SK-MEL-5 (cell line): ENCODE measurements at places on chromosomes 16 and 17. TPM values are rescaled to one million over a fixed set of nuclear protein-coding genes. Genes with fewer than 3 reads are reported as not detected.

- DNase-seq: no peak
Observed at GRCh38 chr17:82232876-82233785, 4.3 kb downstream of the SLC16A3 start.

- no peak for DNase-seq
Observed at GRCh38 chr17:32298298-32298697, 32.7 kb downstream of the RHBDL3 start.

GRCh38 chr17:40171750-40172149, 5.5 kb upstream of the RAPGEFL1 start:
- DNase-seq: no peak

DNA sequence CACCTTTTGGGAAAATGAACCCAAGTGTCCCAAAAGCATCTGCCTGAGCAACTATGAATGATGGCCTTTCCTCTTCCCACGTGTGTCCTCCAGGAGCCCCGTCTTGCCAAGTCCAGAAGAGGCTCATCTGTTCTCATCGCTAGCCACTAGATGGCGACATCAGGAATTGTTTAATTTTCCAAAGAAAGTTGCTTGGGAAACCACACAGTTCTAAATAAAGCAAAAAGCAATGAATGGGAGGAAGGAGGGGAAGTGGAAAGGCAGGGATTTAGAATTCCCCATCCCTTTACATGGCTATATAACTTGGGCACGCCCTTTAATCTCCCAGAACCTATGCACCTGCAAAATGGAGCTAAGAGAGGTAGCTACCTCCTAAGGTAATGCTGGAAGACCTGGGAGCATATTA, 9.0 kb upstream of the CDH5 start:
- DNase-seq: peak; percentile 83

DNA sequence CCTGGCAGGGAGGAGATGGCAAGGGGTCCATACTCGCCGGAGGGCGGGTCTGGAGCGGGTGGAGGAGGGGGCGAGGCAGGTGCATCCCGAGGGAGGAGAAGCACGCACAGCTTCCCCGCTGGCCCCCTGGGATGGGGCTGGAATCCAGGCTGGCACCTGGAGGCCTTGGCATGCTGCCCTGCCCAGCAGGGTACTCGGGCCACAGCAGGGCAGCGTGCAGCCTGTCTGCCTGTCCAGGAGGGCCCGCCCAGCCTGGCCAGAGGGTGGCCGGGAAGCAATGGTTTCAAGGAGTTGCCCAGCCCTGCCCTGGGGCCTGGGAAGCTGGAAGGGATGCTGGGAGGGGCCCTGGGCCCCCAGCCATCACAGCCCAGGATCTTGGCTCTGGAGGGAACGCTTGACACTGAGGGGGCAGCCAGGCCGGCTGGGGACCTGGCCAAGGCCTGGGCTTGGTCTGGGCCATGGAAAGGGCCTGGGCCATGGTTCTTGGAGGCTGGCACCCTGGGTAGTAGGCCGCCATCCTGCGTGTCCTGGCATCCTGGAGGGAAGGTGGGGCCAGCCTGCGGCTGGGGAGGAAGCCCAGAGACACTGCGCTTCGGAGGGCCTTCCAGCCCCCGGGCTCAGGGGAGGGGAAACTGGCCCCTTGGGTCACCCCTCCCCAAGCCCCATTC, 1.1 kb downstream of the GLIS2 start:
- no peak for DNase-seq

DNA sequence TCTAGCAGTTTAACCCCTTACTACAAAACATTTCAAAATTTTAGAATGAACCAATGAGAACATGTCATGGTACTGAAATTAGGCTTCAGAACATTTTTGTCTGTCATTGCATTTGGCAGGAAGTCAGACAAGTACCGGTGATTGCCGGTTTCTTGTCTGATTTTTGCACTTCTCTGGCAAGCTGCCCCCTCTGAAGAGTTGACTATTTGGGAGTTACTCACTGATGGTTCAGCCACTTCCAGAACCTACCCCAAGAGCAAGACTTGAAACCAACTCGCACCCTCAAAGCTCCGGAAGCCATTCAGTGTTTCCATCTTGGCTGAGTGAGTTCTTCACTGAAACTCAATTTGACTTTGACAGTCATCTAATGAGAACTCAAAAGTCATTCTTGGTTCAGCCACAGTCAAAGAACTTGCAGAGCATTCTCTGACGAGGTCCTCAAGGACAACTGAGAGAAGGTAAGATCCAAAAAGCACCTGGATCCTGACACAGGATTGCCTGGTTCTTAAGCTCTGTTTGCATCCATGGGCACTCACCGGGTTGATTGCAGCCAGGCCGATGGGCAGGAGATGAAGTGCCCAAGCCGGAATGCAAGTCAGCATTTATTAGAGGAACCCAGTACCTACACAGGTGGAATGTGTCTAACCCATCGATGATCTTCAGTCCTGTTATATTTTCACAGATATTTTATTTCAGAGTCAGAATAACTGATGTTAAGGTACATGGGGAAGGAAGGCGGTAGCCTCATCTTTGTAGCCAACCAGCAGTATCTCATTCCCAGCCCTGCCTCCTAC, 93.6 kb downstream of the USP22 start:
- no peak for DNase-seq

GRCh38 chr17:37225465-37225864, 150.3 kb upstream of the C17orf78 start:
- no peak for DNase-seq

- no peak for DNase-seq
Observed at GRCh38 chr17:77484111-77484510, 343.3 kb downstream of the SEC14L1 start.

- no peak for DNase-seq
Observed at GRCh38 chr16:74563828-74564263, 43.1 kb downstream of the GLG1 start.

DNA sequence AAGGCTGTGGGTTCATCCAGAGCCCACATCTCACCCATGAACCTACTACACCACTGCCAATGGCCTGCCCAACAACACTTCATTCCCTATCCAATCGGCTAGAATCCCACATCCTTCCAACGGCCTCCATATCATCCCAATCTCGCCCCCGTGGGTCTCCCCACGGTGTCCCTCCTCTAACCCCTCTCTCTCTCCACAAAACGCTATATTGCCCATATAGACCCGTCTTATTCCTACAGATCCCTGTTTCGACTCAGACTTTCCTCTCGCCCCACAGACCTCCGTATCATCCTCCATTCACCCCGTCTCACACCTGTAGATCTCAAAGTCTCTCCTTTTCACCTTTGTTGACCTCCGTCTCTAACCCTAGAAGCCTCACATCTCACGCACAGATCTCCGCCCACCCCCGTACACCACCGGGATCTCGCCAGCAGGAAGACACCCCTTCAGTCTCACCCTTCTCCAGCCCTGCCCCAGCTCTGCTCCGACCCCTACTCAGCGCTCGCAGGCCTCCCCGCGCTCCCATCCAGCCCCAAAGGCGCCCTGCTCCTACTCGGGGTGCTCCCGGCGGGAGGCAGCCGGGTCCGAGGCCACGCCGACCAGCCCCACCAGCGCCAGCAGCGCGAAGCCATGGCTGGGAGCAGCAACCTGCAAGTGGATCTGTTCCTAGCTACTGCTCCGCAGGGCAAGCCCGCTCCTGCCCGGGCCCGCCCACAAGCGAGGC, at the start of gene FDXR:
TSS of gene FDXR (minus strand) at position 682 of the 724 bp plus-strand sequence. CDS start at position 632, 50 bp downstream.
- DNase-seq: no peak

- DNase-seq: peak; percentile 24
Observed at GRCh38 chr16:11258553-11259492, 2.8 kb upstream of the SOCS1 start.

DNA sequence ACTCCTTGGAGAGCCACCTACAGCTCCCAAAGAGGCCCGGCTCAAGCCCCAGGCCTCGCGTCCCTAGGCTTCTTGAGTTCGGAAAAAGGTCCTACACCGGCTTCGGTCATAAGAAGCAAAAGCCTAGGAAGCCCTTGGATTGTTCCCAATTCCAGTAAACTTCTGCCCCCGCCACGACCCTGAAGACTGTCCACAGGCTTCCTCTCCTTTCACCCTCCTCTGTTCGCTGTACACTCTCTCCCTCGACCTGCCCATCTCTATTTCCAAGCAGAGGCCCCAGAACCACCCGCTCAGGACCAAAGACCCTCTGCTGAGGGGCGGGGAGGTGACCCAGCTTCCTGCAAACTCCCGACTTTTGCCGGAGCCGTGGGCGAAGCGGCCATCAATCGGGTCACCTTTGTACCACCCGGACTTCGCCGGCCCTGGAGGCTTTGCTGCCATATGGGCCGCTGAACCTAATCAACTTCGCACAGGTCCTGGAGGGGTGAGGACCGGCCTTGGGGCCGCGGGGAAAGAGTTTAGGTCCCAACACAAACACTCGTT, 2.7 kb downstream of the HOXB2 start:
- no peak for DNase-seq

DNA sequence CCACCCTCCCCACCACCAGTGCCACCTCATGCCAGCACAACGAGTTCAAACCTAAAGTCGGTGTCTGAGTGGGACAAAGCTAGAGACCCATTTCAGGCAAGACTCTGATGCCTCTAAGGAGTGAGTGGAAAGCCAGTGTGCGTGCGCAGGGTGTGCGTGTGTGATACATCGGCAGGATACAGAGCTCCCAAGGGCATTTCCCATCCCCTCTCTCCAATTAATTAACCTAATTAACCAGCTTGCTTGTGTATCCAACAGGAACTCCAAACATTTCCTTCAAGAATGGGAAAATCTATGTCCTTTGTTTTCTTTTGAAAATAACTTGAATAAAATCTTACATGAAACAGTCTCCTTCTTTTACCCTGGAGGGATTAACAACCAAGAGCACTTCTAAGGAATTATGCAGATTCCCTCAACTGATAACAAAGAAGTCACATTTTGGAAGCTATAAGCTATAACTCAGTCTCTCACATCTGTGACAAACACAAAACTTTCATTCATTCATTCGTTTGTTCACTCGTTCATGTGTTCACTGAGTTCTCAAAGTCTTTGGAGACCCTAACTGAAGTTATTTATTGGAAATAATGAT, 9.9 kb downstream of the ATPAF2 start:
- no peak for DNase-seq

- no peak for DNase-seq
Observed at GRCh38 chr17:73401911-73402310, 90.1 kb upstream of the CDC42EP4 start.

- peak; percentile 53 for DNase-seq
Observed at GRCh38 chr16:56851671-56852400, 13.2 kb upstream of the SLC12A3 start.

- DNase-seq: no peak
Observed at GRCh38 chr17:40491486-40491885, 9.9 kb downstream of the TNS4 start.

DNA sequence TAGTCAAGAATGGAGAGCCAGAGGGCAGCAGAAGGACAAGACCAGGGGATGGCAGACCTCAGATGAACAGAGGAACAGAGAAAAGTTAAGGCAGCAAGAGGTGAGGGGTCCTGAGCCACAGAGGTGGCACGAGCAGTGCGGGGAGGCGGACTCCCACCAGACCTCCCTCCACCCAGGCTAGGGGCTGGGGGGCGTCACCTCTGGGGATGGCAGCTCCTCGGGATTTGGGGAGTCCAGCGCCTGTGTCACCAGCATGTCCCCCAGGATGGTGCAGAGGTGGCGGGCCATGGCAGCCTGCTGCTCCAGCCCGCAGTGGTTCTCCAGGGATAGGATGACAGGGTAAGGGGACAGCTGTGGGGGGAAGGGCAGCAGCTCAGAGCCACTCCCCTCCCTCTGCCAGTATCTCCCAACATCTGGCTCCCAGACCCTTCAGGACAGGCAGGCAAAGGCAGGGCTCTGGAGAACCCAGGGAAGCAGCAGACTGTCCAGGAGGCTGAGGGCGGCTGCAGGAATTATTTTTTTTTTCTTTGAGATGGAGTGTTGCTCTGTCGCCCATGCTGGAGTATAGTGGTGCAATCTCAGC, 15.8 kb downstream of the PLCD3 start:
- no peak for DNase-seq

- no peak for DNase-seq
Observed at GRCh38 chr17:28974451-28974850, 23.1 kb upstream of the PHF12 start.

DNA sequence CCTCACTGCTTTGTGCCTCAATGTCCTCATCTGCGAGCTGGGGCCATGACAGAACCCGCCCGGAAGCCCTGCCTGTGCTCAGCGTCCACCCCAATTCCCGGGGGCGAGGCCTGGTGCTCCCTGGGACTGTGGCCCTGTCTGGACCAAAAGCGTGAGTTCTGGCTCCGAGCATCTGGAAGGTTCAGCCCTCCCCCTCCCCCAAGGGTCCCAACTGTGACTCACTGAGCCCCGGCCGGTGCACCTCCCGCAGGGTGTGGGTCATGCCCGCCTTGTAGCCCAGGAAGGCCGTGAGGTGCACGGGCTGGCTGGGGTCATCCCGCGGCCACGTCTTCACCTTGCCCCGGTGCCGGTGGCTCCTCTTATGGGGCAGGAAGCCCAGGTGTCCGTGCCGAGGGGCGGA, 755 bp downstream of the RPL3L start:
- no peak for DNase-seq

DNA sequence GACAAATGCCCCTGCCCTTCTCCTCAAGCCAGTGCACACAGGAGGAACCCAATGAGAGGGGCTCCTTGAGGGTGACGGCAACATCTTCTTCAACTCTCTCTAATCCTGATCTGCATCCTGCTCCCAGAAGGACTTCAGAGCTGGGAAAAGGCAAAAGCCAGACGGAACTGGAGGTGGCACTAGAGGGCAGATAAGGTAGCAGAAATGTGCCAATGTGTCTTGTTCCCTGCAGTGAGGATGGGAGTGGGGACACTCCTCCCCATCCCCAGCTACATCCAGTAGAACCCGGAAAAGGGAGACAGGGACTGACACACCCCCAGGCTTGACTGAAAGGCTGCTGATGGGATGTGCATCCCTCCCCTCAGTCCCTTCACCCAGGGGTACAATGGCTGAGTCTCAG, 28.5 kb downstream of the SRCIN1 start:
- peak; percentile 27 for DNase-seq

DNA sequence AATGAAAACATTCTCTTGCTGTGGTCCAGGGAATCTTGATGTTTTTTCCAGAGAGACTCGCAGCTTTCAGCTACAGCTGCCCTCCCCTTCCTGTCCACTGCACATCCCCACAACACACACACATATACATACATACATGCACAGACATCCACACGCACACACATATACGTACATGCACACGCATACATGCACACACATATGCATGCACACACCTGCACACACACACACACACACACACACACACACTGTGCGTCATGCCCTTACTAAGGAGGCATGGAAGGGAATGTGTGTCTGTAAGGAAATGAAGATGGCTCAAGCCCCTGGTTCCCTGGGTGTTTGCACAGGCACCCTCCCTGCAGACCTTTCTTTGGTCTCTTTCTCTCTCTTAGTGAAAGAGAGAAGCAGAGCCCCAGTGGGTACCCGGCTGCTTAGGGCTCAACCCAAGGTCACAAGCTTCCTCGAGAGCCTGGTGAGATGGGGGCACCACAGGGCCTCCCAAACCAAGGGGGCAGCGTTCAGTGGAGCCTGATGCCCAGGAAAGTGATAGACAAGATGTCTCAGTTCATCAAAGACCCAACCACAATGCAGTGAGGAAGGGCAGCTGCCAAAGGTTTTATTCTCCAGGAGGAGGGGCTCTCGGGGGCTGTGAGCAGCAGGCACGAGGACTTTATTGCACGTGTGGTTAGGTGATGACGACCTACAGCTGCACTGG, 33.3 kb downstream of the TNFRSF13B start:
- no peak for DNase-seq

- DNase-seq: peak; percentile 55
Observed at GRCh38 chr17:7835814-7836595, 2.0 kb downstream of the KDM6B start.

The KIF1C gene
- 48.2 and 54.7 TPM in 2 replicates for total RNA-seq

The CA7 gene
- not detected in 2 replicates for total RNA-seq

The CCDC200 gene
- not detected in 2 replicates for total RNA-seq

The KRT25 gene
- 0.05 and 0.27 TPM in 2 replicates for total RNA-seq

The IFI35 gene
- total RNA-seq: 55.8 and 63.1 TPM in 2 replicates

The OSGIN1 gene
- 88.5 and 90.9 TPM in 2 replicates for total RNA-seq

The EME1 gene
- total RNA-seq: 9.9 and 13.0 TPM in 2 replicates

The ODAD4 gene
- 0.98 and 1.3 TPM in 2 replicates for total RNA-seq

The TMEM114 gene
- total RNA-seq: not detected in 2 replicates

The RPGRIP1L gene
- total RNA-seq: 3.6 and 4.1 TPM in 2 replicates

The ALG1 gene
- 33.0 and 37.4 TPM in 2 replicates for total RNA-seq
